ENCODE measurements at places on chromosomes 7 and 10.

DNA sequence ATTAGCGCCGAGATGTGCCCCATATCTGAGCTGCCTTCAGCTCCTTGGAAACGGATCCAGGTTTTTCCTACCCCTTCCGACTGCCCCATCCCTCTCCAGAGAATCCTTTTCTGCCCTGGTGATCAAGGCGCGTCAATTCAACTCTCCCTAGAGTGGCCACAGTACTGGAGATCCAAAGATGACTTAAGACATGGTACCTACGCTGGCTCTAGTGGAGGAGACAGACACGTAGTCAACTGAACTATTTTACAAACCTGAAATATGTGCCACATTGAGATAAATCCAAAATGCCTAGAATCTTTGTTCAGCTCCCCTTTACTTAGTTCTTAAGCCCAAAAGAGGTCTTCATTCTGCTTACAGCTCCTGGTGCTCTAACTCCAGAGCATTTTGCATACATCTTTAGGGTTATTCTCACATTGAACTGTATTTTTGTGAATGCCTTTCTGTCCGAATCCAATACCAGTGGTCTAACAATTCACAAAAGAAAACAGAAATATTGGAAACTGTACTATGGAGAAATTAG lies 444 bp upstream of the TNPO3 start:
- DNase-seq = no peak

- no peak for DNase-seq
Measured at GRCh38 chr7:55132890-55133551, 114.2 kb downstream of the EGFR start.

DNA sequence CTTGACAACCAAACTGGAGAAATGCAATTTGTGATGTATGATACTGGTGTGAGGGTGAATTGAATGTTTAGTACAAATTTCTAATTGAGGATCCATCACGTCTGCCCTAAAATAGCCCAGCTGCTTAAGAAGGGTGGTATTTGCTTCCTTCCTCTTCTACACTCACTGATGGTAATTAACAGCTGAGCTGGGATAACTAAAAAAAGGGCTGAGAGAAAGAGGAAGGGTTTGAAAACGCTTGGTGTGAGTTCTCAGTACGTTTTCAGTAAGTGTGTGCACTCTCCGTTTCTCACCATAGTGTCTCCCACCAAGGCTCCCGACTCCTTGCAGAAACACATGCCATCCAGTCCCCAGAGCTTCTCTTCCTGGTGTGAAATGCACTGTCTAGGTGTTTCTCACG lies 54.3 kb downstream of the MAP3K8 start:
- DNase-seq = peak; percentile 58

- no peak for DNase-seq
Measured at GRCh38 chr7:16091701-16092310, 329.5 kb downstream of the CRPPA start.

DNA sequence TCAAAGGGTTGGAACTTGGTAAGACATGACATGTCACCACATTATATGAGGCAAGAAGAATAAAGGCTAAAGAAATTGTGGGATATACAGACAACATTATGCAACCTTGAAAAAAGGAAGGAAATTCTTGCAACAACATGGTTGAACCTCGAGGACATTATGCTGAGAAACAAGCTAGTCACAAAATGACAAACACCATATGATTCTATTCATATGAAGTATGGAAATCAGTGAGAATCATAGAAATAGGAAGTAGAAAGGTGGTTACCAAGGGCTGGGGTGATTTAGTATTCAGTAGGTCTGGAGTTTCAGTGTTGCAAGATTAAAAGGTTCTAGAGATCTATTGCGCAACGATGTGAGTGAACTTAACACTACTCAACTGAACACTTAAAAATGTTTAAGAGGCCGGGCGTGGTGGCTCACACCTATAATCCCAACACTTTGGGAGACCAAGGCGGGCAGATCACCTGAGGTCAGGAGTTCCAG lies 126.9 kb upstream of the TBX20 start:
- DNase-seq = peak; percentile 82

DNA sequence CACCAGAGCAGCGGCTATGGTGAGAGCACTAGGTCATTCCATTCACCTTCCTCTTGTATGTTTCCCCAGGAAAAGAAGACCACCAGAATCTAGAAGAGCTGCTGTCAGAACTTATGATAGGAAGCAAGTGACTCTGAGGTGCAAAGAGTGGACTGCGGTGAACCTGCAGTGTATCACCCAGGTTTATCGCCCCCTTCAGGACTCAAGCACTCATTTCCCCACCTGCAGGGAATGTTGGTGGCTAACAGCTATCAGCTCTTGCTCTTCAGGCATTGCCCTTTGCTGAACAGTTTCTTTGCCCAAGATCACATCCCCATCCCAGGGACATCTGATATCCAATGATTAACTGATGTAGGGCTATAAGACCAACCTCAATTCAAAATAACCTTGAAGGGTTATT lies 66.3 kb upstream of the IL6 start:
- DNase-seq = no peak

- no peak for DNase-seq
Measured at GRCh38 chr7:13041368-13041988, 354.0 kb downstream of the ARL4A start.

GRCh38 chr10:47043928-47044538 lies 132.8 kb downstream of the PTPN20 start:
- DNase-seq = no peak

DNA sequence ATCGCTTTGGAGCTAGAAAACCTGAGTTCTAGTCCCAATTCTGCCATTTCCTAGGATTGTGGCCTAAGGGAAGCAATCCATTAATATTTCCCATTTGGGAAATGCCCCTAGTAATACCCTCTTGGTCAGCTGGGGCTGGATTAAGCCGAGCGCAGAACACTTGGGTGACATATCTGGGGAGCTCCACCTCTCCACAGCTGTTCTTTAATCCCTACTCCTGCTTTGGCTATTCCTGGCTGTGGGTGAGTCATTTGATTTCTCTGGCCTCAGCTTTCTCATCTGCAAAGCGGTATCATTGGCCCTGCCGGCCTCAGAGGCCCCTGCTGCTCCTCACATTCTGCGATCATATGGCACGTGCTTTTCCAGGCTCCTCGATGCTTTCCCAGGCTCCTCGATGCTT lies 108.3 kb downstream of the BUB3 start:
- DNase-seq = no peak
